ENCODE measurements at places on chromosomes 7 and 10.

- no peak for DNase-seq
Measured at GRCh38 chr10:3503299-3503698, 281.7 kb downstream of the KLF6 start.

DNA sequence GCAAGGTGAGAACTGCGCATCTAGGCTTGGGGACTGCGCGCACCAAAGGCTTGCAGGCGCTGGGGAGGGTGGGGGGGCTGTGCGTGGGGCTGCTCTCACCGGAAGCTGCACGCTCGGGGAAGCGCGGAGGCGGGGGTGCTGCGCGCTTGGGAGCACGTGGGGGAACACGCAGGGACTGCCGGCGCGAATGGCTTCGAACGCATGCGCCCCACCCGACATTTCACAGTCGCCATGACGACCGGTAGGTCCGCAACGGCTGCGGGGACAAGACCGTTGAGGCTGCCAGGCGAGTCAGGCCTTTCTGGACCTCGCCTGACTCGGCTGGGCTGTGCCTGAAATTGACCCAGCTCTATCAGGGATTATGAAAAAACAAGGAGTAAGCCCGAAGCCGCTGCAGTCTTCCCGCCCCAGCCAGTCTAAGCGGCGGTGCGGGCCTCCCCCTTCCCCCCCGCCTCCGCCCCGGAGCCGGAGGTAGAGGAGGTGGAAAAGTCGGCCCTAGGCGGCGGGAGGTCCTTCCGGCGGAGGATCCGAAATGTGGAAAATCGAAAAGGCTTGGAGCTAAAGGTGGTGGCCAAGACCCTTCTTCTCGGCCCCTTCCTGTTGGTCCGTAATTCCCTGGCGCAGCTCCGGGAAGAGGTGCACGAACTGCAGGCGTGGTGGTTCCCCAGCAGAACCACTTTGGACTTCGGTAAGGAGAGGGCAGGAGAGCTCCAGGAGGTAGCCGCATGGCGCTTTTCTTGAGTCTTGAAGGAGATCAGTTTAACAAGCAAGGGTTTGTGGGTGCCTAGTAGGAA lies 34.9 kb upstream of the STEAP1 start:
- DNase-seq, result no peak

GRCh38 chr10:73769396-73769795 lies 12.5 kb upstream of the CHCHD1 start:
- DNase-seq, result no peak

DNA sequence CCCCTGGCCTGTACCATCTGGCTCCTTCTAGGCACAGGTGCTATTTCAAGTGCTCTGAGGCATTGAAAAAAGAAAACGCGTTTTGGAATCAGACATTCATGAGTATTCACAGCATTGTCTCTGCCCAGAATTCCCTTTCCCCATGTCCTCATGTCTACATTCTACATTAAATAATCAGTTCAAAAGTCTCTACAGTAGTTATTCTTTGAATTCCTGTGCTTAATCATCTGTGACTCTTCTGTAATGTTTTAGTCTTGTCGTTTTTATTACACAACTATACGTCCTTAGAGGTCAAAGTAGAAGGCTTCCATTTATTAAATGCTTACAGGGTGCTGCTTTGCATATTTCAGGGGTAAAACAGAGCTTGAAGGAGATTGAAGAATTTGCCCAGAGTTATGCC lies 95.7 kb downstream of the BICC1 start:
- no peak for DNase-seq

DNA sequence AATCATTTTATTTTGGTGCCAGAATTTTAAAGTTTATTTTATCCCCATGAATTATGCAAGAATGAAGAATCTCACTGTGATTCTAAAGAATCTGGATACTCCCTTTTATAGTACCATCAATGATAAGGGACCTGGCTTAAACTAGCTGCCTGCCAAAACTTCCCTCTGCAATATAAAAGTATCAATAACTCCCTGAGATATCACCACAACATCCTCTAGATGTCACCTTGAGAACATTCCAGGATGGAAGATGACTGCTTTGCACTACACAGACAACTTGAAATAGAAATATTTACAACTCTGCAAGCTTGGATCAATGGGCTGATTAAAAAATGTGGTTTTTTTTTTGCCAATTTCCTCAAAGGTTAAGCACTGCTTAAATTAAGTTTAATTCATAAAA lies 142.1 kb downstream of the SLC25A13 start:
- DNase-seq, result no peak

GRCh38 chr7:137078781-137079180 lies 210.3 kb downstream of the CHRM2 start:
- no peak for DNase-seq

GRCh38 chr7:96870185-96870584 lies 135.2 kb upstream of the DLX6 start:
- no peak for DNase-seq

DNA sequence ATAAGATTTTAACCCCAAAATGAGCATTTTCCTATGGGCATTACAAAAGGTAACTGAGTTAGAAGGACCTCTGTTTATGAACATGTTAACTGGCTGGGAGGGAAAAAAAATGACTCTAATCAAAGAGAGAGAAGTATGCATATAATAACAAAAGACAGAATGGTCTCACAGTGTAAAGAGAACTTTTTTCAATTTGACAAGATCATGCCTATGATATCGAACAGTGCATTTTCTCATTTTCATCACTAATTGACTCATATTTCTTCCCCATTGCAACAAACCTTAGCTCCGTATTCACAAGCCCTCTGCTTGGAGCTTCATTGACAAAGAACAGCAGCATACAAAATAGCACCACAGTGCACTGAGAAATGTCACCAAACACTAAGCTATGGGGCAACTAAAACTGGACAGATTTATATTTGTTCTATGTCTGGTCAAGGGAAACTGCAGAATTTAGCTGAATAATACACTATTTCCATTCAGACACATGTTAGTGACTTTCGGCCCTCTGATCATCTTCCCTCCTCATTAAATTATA lies 45.6 kb downstream of the SMURF1 start:
- DNase-seq, result no peak

All from effector memory CD8-positive, alpha-beta T cell (primary cell).